ENCODE measurements at places on chromosomes 16 and 17. TPM values are rescaled to one million over a fixed set of nuclear protein-coding genes. Genes with fewer than 3 reads are reported as not detected.

- no peaks in the 10 kb centered on the region for H3K27me3 ChIP-seq
- no peaks in the 10 kb centered on the region for H3K4me1 ChIP-seq
- H3K36me3 ChIP-seq, result peaks cover 11% of the 10 kb centered on the region
- no peak overlapping the region for H3K4me3 ChIP-seq
These were observed 42.5 kb downstream of the TMEM11 start for GRCh38 chr17:21171309-21171922.

DNA sequence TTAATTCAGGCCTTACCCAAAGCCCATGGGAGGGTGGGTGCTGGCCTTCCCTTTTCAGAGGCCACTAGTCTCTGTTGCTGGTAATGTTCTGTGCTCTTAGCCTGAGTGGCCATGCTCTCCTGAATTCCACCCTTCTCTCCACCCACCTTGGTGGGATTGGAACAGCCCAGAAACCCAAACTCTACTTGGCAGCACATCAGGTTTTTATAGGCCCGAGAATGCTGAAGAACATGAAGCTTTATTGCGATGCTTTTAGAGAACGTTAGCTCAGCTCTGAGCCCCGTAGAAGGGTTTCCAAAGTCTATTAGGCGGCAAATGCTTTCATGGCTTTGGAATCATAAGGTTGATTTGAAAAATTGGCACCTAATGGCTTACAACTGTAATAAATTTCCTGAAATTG is 209.3 kb downstream of the MSI2 start:
- H3K36me3 ChIP-seq, result no peaks in the 10 kb centered on the region
- H3K4me3 ChIP-seq, result no peak overlapping the region
- no peaks in the 10 kb centered on the region for H3K27me3 ChIP-seq
- H3K4me1 ChIP-seq, result peaks cover 15% of the 10 kb centered on the region

HOXB9 gene
- not detected for total RNA-seq

DNA sequence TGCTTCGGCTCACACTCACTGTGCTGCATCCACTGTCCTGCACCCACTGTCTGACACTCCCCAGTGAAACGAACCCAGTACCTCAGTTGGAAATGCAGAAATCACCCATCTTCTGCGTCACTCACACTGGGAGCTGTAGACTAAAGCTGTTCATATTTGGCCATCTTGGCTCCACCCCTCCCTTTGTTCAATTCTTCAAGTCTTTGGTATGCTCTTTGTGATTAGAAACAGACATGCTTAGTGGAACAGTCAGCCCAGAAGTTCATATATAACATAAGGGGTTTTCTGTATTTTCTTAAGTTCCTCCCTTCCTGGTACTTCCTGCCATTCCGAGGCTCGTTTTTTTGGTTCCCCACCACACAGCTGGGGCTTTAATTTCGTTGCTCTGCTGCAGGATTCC is 398.5 kb upstream of the DYNLRB2 start:
- peak overlapping the region; percentile 33 for H3K4me3 ChIP-seq
- H3K36me3 ChIP-seq, result no peaks in the 10 kb centered on the region
- H3K27me3 ChIP-seq, result no peaks in the 10 kb centered on the region
- no peak for DNase-seq
- H3K4me1 ChIP-seq, result no peaks in the 10 kb centered on the region

DNA sequence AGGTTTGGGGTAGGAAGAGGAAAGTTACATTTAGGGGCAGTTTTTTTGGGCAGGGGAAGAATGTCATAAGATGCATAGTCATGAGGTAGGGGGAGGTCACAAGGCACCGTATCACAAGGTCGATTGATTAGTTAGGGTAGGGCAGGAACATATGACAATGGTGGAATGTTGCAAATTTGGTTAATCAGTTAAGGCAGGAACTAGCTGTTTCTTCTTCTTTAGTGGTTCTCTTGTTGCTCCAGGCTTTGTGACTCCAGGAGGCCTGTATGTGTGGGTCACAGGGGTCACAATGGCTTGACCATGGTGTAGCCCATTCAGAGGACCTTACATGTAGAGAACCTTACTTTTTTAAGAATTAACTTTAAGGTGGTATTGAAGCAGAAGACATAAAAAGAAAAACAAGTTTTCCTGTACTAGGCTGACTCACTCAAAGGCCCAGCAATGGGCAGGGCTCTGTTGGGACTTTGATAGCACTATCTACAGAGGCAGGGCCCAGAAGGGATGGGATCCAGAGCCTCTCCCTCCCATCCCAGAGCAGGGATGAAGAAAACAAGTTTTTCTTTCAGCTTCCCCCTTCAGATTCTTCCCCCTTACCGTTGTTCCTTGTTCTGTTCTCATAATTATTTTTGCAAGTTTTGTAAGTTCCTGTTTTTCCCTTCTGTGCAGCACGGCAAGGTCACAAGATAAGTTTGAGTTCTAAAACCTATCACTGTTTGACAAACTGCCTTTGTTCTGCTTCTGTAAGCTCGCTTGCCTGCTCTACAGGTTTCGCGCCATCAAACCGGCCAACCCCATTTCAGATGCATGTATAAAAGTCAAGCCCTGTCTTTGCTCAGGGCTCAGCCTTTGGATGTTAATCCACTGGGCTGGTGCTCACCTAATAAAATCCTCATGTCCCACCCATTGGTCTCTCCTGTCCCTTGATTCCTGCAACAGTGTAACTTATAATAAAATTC is 45.8 kb upstream of the ATF7IP2 start:
- no peaks in the 10 kb centered on the region for H3K4me1 ChIP-seq
- no peaks in the 10 kb centered on the region for H3K27me3 ChIP-seq
- H3K36me3 ChIP-seq, result no peaks in the 10 kb centered on the region
- H3K27ac ChIP-seq, result no peak overlapping the region
- H3K4me3 ChIP-seq, result peak overlapping the region; percentile 43

GRCh38 chr17:28763137-28763799 is 19.5 kb downstream of the TRAF4 start:
- no peaks in the 10 kb centered on the region for H3K27me3 ChIP-seq
- no peak overlapping the region for H3K27ac ChIP-seq
- H3K36me3 ChIP-seq, result peaks cover 65% of the 10 kb centered on the region
- H3K4me3 ChIP-seq, result no peak overlapping the region
- peaks cover 9% of the 10 kb centered on the region for H3K4me1 ChIP-seq
- DNase-seq, result no peak

GPR179 gene
- total RNA-seq, result not detected

- H3K4me3 ChIP-seq, result no peak overlapping the region
- H3K36me3 ChIP-seq, result no peaks in the 10 kb centered on the region
- peak; percentile 64 for DNase-seq
- H3K4me1 ChIP-seq, result peaks cover 6% of the 10 kb centered on the region
- H3K27ac ChIP-seq, result no peak overlapping the region
- no peaks in the 10 kb centered on the region for H3K27me3 ChIP-seq
These were observed 15.5 kb upstream of the C1QL1 start for GRCh38 chr17:44983563-44983962.

NOG gene
- total RNA-seq, result 6.7 TPM

DNA sequence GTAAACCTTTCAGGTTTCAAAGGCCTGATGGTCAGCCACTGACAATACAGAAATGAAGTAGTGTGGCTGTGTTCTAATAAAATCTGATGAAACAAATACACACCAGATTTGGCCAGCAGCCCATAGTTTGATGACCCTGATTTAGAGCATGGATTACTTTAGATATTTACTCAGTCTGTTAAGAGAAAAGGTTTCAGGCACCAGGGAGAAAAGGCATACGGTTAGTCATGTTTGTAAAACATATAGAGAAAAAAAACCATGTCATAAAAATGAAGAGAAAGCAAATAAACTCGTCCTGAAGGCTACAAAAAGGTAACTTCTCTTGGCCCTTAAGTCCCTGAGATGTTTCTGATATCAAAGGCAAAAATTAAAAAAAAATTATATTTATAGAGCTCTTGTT is 112.1 kb downstream of the ADAMTS18 start:
- H3K36me3 ChIP-seq, result peaks cover 36% of the 10 kb centered on the region
- no peak overlapping the region for H3K4me3 ChIP-seq
- no peaks in the 10 kb centered on the region for H3K27me3 ChIP-seq
- DNase-seq, result no peak

GRCh38 chr17:27997044-27997401 is 45.5 kb upstream of the NLK start:
- no peaks in the 10 kb centered on the region for H3K36me3 ChIP-seq
- peaks cover 10% of the 10 kb centered on the region for H3K4me1 ChIP-seq
- peak overlapping the region; percentile 65 for H3K4me3 ChIP-seq
- DNase-seq, result no peak
- no peaks in the 10 kb centered on the region for H3K27me3 ChIP-seq
- no peak overlapping the region for H3K27ac ChIP-seq

GRCh38 chr17:41383690-41384089 is 1.6 kb upstream of the KRT34 start:
- no peak overlapping the region for H3K27ac ChIP-seq
- H3K4me1 ChIP-seq, result no peaks in the 10 kb centered on the region
- no peaks in the 10 kb centered on the region for H3K27me3 ChIP-seq

- DNase-seq, result no peak
- H3K4me3 ChIP-seq, result no peak overlapping the region
- peaks cover 14% of the 10 kb centered on the region for H3K36me3 ChIP-seq
- H3K27ac ChIP-seq, result no peak overlapping the region
These were observed 32.5 kb downstream of the RANBP10 start for GRCh38 chr16:67773569-67774456.

GFOD2 gene
- total RNA-seq, result 16.0 TPM

RUNDC3A gene
- total RNA-seq, result 2.7 TPM

DNA sequence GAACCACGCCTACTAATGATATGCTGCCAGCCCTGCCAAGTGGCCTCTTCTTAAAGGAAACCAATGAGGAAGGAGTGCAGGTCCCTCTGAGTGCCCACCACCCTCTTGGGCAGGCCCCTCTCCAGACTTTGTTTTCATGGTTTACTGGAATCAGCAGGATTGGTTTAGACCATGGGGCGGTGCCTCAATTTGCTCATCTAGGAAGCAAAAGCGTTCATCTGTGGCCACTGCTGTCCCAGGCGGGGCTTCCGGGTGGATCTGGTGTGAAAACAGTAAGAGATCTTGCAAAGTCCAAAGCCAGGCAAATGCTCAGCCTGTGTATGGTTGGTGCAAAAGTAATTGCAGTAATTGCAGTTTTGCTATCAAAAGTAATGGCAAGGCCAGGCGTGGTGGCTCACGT is 71.3 kb downstream of the AMFR start:
- no peak for DNase-seq
- no peaks in the 10 kb centered on the region for H3K36me3 ChIP-seq
- peaks cover 12% of the 10 kb centered on the region for H3K4me1 ChIP-seq
- H3K27ac ChIP-seq, result no peak overlapping the region
- no peak overlapping the region for H3K4me3 ChIP-seq
- no peaks in the 10 kb centered on the region for H3K27me3 ChIP-seq

DNA sequence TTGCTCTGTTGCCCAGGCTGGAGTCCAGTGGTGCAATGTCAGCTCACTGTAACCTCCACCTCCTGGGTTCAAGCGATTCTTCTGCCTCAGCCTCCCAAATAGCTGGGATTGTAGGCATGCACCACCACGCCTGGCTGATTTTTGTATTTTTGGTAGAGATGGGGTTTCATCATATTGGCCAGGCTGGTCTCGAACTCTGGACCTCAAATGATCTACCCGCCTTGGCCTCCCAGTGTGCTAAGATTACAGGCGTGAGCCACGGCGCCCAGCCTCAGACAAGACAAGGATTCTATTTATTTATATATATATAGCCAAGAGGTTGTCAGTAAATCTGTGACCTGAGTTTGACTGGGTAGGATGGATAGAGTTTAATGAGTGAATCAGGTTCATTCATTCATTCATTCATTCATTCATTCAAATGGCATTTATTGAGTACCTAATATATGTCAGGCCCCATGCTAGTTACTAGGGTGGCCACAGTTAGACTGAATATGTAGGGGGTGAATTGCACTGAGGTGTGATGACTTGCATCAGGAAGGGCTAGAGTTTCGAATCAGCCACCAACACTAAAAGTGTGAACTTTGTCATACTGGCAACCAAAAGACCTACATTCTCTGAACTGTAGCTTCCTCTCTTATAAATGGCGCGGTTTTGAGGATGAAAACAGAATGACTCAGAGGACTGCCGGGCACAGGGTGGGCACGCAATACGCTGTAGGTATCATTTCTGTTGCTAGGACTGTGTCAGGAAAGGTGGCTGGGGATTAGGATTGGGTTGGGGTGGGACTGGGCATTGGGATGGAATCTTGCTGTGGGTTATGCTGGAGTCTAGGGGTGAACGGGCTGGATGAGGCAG is 37.8 kb downstream of the ITGAE start:
- no peak overlapping the region for H3K27ac ChIP-seq
- DNase-seq, result no peak
- no peaks in the 10 kb centered on the region for H3K36me3 ChIP-seq
- H3K4me3 ChIP-seq, result no peak overlapping the region

GRCh38 chr16:64696866-64697265 is 425.0 kb downstream of the CDH11 start:
- no peak overlapping the region for H3K4me3 ChIP-seq
- no peaks in the 10 kb centered on the region for H3K27me3 ChIP-seq
- H3K4me1 ChIP-seq, result no peaks in the 10 kb centered on the region
- no peak overlapping the region for H3K27ac ChIP-seq

DNA sequence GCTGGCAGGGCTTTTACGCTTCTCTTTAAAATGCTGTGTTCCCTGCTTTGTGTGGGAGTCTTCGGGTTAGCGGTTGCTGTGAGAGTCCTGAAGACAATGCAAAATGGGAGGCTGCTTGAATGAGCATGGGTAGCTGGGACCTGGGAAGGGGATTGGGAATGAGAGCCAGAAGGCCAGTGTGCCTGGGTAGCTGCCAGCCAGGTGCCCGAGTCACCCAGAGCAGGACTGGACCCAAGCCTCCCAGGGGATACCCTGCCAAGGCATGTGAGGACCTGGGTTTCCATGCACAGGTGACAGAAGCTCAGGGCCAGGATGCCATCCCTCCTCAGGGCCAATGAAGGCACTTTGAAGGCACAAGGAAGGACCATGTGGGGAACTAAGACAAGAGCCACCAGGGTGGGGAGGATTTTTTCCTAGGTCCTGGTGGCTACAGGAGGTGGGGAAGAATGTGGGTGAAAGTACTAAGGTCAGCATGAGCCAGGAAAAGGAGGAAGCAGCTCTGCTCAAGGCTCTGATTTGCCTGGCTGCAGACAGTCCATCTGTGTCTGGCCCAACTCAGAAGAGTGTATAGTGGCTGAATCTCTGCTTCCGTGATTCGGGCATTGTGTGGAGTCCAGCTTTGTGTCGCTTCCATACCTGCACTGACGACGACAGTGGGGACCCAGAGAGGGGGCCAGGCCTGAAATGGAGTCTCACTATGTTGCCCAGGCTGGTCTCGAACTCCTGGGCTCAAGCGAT is 20.5 kb downstream of the TMEM94 start:
- peak; percentile 35 for DNase-seq
- peaks cover 15% of the 10 kb centered on the region for H3K36me3 ChIP-seq
- H3K4me3 ChIP-seq, result no peak overlapping the region
- H3K27ac ChIP-seq, result peak overlapping the region; percentile 68
- peaks cover 51% of the 10 kb centered on the region for H3K27me3 ChIP-seq
- peaks cover 7% of the 10 kb centered on the region for H3K4me1 ChIP-seq

ZNF597 gene
- 3.1 TPM for total RNA-seq

- DNase-seq, result peak; percentile 83
- H3K36me3 ChIP-seq, result no peaks in the 10 kb centered on the region
- H3K27me3 ChIP-seq, result no peaks in the 10 kb centered on the region
- H3K4me3 ChIP-seq, result no peak overlapping the region
- no peak overlapping the region for H3K27ac ChIP-seq
- H3K4me1 ChIP-seq, result no peaks in the 10 kb centered on the region
These were observed 243.5 kb downstream of the XYLT1 start for GRCh38 chr16:17227278-17227677.

GRCh38 chr16:85698935-85699558 is 10.3 kb upstream of the GINS2 start:
- H3K4me1 ChIP-seq, result no peaks in the 10 kb centered on the region
- peak; percentile 84 for DNase-seq
- H3K27ac ChIP-seq, result no peak overlapping the region
- H3K4me3 ChIP-seq, result no peak overlapping the region
- H3K36me3 ChIP-seq, result no peaks in the 10 kb centered on the region

AXIN2 gene
- 64.8 TPM for total RNA-seq

All from endodermal cell (in vitro differentiated cells).